ENCODE measurements at places on chromosomes 5 and 9. TPM values are rescaled to one million over a fixed set of nuclear protein-coding genes. Genes with fewer than 3 reads are reported as not detected.

The ROR2 gene
- 0.48 TPM for total RNA-seq

The PCDHB10 gene
- not detected for total RNA-seq

The ZNF169 gene
- total RNA-seq: 28.4 TPM

The HTR4 gene
- not detected for total RNA-seq

The C9 gene
- not detected for total RNA-seq

The CDX1 gene
- not detected for total RNA-seq

The SHLD3 gene
- total RNA-seq: 11.3 TPM

The DOCK2 gene
- total RNA-seq: 235 TPM

The MEGF10 gene
- total RNA-seq: not detected

The CD180 gene
- total RNA-seq: 1.7 TPM

The HEMGN gene
- total RNA-seq: 1.6 TPM

The ARID3C gene
- total RNA-seq: 0.36 TPM

The GABRA1 gene
- not detected for total RNA-seq

The EGFLAM gene
- not detected for total RNA-seq

The CCDC180 gene
- total RNA-seq: 14.5 TPM

- H3K27me3 ChIP-seq: no peaks in the 10 kb centered on the region
- DNase-seq: no peak
- H3K4me1 ChIP-seq: no peaks in the 10 kb centered on the region
- no peak overlapping the region for H3K27ac ChIP-seq
- no peak overlapping the region for H3K4me3 ChIP-seq
- H3K36me3 ChIP-seq: no peaks in the 10 kb centered on the region
These were observed 12.6 kb downstream of the VLDLR start for GRCh38 chr9:2634153-2634552.

DNA sequence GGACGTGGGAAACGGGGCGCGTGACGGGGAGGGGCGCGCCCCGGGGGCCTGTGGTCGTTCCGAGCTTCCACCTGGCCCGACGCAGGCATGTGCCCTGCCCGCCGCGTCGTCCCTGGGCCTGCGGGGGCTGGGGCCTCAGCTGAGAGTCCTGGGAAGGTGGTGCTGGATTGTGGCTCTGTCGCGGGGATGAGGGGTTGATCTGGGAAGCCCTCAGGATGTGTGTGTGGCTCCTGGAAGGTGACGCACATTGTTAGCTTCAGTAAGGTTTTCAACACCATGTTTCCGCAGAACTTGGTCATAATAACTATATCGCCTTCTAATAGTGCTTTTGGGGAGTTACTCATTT, 589.1 kb downstream of the MTRR start:
- peak overlapping the region; percentile 63 for H3K4me3 ChIP-seq
- H3K27ac ChIP-seq: peak overlapping the region; percentile 62
- no peaks in the 10 kb centered on the region for H3K27me3 ChIP-seq
- H3K36me3 ChIP-seq: no peaks in the 10 kb centered on the region

GRCh38 chr9:7570107-7570720, 229.4 kb downstream of the DMAC1 start:
- H3K27ac ChIP-seq: no peak overlapping the region
- H3K36me3 ChIP-seq: no peaks in the 10 kb centered on the region
- H3K4me1 ChIP-seq: no peaks in the 10 kb centered on the region
- peak; percentile 18 for DNase-seq

DNA sequence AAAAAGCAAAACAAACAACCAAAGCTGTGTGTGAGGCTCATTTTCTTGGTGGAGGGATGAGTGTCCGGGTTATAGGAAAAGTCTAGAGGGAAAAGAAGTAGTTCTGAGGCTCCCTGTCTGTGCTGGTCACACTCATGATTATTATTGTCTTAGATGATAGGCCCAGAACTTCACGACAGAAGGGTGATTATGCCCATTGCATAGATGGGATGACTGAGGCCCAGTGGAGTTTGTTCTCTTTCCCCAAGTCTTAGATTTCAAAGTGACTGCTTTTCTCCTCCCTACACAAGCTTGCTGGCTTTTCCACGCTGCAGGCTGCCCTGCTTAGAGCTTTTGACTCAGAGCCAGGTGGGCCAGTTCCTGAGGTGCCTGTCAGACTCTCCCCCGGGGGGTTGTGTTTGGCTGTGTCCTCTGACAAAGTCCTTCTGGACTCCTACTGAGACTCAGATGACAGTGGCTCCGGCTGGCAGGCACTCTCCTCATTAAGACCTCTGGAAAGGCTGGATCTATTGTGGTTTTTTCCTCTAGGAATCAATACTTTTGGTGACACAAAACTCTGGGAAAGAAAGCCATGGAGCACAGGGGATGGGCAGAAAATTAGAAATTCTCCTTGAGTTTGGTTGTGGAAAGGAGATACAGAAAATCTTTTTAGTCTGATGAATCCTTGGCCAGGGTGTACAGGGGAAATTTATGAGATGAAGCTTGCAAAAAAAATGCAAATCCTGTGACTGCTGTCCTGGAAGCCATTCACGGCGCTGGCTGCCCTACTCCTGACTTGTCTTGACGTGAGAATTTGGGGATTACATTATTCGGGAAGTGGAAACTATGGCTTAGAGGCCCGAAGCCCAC, 120.9 kb downstream of the NSG2 start:
- H3K27me3 ChIP-seq: no peaks in the 10 kb centered on the region
- DNase-seq: no peak
- H3K4me3 ChIP-seq: no peak overlapping the region
- no peaks in the 10 kb centered on the region for H3K4me1 ChIP-seq
- no peaks in the 10 kb centered on the region for H3K36me3 ChIP-seq

DNA sequence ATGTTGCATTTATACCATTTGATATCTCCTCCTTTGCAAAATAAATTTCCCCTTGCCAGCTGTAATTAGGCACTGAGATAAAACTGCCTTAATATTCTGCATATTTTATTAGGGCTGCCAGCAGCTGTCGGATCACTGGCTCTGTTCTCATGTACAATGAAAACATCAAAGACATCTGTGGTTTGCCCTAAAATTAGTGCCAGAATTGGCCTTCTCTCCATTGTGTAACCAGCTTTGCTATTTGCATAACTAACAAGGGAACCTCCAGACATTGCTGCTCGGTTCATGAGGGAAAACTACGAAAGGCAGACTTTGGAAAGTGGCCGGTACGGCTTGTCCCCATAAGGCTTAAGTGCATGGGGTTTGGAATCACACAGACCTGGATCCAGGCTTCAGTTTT, 45.5 kb upstream of the KIF2A start:
- H3K27ac ChIP-seq: no peak overlapping the region
- H3K4me1 ChIP-seq: peaks cover 28% of the 10 kb centered on the region
- H3K27me3 ChIP-seq: no peaks in the 10 kb centered on the region
- H3K4me3 ChIP-seq: no peak overlapping the region
- no peaks in the 10 kb centered on the region for H3K36me3 ChIP-seq

- no peak overlapping the region for H3K27ac ChIP-seq
- no peaks in the 10 kb centered on the region for H3K27me3 ChIP-seq
- no peak overlapping the region for H3K4me3 ChIP-seq
- H3K4me1 ChIP-seq: no peaks in the 10 kb centered on the region
- H3K36me3 ChIP-seq: no peaks in the 10 kb centered on the region
These were observed 713.6 kb downstream of the TLE4 start for GRCh38 chr9:80285326-80285725.

GRCh38 chr5:10858307-10858706, 97.3 kb upstream of the DAP start:
- no peak overlapping the region for H3K27ac ChIP-seq
- no peaks in the 10 kb centered on the region for H3K36me3 ChIP-seq
- H3K4me1 ChIP-seq: no peaks in the 10 kb centered on the region
- no peaks in the 10 kb centered on the region for H3K27me3 ChIP-seq
- no peak for DNase-seq

DNA sequence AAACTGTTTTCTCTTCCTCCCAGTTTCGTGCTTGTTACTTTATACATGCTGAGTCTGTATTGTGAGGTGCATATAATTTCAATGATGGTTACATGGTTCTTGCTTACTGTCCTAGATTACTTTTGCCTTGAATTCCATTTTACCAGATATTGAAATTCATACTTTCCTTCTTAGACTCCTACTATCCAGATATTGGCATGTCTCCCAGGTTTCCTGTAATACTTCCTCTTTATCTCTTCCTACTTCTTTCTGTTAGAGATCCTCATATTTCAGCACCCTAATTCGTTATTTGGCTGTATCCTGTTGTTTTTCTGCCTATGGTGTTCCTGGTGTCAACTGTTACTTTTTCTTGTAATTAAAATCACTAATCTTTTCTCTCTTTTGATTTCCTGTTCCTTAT, 522.1 kb downstream of the CCDC171 start:
- no peak overlapping the region for H3K27ac ChIP-seq
- DNase-seq: no peak
- H3K4me3 ChIP-seq: no peak overlapping the region
- H3K27me3 ChIP-seq: no peaks in the 10 kb centered on the region
- no peaks in the 10 kb centered on the region for H3K36me3 ChIP-seq
- no peaks in the 10 kb centered on the region for H3K4me1 ChIP-seq

- peaks cover 4% of the 10 kb centered on the region for H3K4me1 ChIP-seq
- H3K4me3 ChIP-seq: peak overlapping the region; percentile 33
- H3K36me3 ChIP-seq: no peaks in the 10 kb centered on the region
- no peak for DNase-seq
- no peak overlapping the region for H3K27ac ChIP-seq
These were observed 1.0 kb downstream of the GGTA1 start for GRCh38 chr9:121498487-121499176.

DNA sequence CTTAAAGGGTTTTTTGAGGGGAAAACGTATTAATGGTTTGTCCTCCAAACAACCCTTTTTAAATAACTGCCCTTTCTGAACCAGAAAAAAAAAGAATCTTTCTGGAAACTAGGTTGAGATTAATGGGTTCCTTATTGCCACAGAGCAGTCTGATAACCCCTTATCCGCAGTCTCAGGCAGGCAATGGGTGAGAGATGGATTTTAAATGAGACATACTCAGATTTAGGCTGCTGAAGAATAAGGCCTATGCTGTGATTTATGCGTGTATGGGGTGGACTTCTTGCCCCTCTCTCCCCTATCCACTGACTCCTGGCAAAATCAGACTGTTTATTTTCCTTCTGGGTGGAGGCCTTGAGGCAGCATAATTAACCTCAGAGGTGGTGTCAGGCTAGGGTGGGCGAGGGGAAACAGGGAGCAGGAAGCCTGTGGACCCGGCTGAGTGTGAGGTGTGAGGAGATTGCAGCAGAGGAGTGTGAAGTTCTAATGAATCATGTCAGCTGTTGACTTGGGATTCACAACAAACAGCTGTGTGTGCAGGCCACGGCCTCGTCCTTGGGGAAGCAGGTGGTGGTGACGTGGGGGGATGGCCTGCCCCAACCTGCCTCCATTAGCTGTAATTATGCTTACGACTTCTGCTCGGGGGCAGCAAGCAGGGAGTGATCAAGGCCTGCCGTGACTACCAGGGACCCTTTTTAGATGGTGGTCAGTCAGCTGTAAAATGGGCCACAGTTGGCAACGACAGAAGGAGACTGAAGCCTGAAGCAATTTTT, 196.4 kb downstream of the SEMA6A start:
- H3K27ac ChIP-seq: no peak overlapping the region
- no peaks in the 10 kb centered on the region for H3K4me1 ChIP-seq
- H3K4me3 ChIP-seq: no peak overlapping the region
- no peaks in the 10 kb centered on the region for H3K36me3 ChIP-seq
- no peak for DNase-seq

- H3K36me3 ChIP-seq: no peaks in the 10 kb centered on the region
- DNase-seq: no peak
- no peaks in the 10 kb centered on the region for H3K4me1 ChIP-seq
These were observed 6.0 kb upstream of the CCNJL start for GRCh38 chr5:160318409-160318808.

DNA sequence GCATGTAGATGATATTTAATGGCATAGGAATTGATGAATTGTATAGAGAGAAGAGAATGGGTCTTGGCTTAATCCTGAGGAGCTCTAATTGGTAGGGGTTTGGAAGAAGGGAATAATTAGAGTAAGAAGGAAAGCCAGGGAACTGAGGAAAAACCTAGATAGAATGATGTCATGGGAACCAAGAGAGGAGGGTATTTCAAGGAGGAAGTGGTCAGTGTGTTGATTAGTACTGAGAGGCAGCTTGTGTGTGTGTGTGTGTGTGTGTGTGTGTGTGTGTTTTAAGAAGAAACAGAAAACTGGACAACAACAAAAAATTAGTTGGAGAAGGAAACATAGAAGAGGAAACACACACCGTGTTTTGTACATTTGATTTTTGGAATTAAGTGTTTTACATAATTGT, 42.8 kb downstream of the MAST4 start:
- no peaks in the 10 kb centered on the region for H3K36me3 ChIP-seq
- no peak overlapping the region for H3K4me3 ChIP-seq
- no peaks in the 10 kb centered on the region for H3K27me3 ChIP-seq
- H3K4me1 ChIP-seq: no peaks in the 10 kb centered on the region
- DNase-seq: no peak

DNA sequence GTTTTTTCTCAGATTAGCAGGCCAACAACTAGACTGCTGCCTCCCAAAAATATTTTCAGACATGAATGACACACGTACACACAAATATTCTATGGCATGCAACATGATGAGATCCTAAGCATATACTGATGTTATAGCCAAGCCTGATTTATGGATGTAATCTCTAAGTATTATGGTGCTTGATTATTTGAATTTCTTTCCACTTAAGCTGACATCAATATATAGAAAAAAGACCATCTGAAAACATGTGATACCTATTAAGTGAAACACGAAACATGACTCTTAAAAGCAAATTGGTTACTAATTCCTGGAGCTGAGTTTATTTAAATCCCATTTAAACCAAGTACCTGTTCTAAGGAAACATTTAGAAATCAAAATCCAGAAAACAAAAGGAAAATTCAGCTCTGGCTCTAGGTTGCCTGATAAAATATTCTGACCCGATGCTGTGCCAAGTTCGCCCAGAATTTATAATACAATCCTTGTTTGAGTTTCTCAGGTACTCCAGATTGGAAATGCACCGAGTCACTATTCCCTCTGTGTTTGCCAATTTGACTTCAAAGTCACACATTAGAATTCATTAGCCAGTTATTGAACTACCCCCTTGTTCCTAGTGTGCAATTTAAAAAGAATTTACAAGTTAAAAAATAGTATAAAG, 548.6 kb downstream of the CSNK1G3 start:
- DNase-seq: no peak
- H3K27ac ChIP-seq: no peak overlapping the region
- no peak overlapping the region for H3K4me3 ChIP-seq
- H3K4me1 ChIP-seq: no peaks in the 10 kb centered on the region
- H3K27me3 ChIP-seq: no peaks in the 10 kb centered on the region
- H3K36me3 ChIP-seq: no peaks in the 10 kb centered on the region

DNA sequence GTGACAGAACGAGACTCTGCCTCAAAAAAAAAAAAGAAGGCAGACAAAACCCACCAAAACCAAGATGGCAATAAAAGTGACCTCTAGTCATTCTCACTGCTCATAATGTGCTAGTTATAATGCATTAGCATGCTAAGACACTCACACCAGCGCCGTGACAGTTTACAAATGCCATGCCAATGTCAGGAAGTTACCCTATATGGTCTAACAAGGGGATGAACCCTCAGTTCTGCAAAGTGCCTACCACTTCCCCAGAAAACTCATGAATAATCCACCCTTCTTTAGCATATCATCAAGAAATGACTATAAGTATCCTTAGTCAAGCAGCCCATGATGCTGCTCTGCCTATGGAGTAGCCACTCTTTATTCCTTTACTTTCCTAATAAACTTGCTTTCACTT, 4.7 kb upstream of the BICD2 start:
- no peaks in the 10 kb centered on the region for H3K36me3 ChIP-seq
- no peak overlapping the region for H3K4me3 ChIP-seq
- H3K27me3 ChIP-seq: no peaks in the 10 kb centered on the region
- H3K4me1 ChIP-seq: peaks cover 9% of the 10 kb centered on the region
- no peak for DNase-seq

GRCh38 chr9:77899679-77900354, 131.8 kb downstream of the GNAQ start:
- no peak overlapping the region for H3K27ac ChIP-seq
- DNase-seq: no peak
- no peaks in the 10 kb centered on the region for H3K27me3 ChIP-seq
- no peaks in the 10 kb centered on the region for H3K4me1 ChIP-seq

Measured in naive thymus-derived CD4-positive, alpha-beta T cell (primary cell).